CD4-positive, alpha-beta T cell treated with Interleukin-15 for 1 hour (primary cell): ENCODE measurements at places on chromosomes 7 and 10.

DNA sequence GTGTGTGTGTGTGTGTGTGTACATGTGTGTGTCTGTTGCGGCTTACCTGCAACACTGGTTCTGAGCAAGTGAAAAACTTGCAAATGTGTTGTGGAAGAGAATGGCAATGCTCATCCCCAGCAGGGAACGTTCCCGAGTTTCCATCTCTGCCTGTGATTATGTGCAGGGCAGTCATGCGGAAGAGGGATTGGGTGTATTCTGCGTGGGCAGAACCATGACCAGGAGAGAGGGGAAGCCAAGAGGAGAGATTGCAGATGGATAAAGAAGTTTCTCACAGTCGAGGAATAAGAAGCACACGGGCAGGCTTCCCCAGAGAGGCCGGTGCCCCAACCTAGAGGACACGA lies 99.9 kb downstream of the CTBP2 start:
- DNase-seq: no peak

DNA sequence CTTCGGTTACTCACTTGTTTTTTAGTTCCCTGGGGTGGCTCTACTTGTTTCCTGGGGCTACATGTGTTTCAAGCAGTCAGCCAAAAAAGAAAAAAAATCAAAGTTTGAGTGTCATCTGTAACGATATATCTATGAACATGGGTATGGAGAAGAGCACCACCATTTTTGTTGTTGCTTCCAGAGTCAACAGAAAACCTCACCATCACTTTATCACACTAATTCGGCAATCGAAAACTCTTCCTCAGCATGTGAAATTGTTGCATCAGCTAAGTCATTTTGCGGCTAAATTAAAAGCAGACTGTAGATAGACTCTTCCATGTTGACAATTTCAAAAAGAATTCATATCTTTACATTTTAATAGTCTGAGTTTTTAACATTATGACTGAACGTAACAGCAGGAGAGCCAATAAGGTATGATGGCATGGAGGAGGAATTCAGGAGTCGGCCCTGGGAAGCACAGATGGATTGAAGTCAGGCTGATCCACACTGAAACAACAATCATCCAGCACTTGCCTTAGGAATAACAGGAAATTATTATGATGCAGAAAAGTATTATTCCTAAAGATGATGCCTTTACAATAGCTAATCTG lies 455.7 kb upstream of the KLF6 start:
- DNase-seq: no peak

DNA sequence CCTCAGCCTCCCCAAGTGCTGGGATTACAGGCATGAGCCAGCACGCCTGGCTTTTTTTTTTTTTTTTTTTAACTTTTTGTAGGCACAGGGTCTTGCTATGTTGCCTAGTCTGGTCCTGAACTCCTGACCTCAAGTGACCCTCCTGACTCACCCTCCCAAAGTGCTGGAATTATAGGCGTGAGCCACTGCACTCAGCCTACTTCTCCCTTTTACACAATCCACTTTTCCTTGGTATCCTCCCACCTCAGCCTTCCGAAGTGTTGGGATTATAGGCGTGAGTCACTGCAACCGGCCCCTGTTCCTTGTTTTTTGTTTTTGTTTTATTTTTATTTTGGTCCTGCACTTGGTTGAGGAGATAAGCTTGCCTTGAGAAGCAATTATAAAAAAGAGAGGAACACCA lies 75.9 kb upstream of the KMT2C start:
- no peak for DNase-seq

DNA sequence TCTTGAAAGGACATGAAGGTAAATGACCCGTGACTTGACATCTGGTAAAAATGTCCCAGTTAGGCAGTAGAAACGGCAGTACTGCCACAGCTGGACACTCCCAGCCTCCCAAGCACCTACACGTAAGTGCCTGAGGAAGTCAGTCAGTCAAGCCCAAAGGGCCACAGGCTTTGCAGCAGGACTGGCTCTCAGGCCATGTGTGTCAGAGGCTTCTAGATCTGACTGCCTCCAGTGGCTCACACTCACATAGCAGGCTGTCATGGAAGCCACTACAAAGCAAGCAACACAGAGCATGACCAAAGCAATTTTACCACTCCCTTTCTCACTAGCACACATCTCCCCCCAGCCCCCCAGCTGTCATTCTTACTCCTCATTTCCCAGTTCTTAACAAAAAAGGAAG lies 17.8 kb upstream of the CCNJ start:
- peak; percentile 16 for DNase-seq

DNA sequence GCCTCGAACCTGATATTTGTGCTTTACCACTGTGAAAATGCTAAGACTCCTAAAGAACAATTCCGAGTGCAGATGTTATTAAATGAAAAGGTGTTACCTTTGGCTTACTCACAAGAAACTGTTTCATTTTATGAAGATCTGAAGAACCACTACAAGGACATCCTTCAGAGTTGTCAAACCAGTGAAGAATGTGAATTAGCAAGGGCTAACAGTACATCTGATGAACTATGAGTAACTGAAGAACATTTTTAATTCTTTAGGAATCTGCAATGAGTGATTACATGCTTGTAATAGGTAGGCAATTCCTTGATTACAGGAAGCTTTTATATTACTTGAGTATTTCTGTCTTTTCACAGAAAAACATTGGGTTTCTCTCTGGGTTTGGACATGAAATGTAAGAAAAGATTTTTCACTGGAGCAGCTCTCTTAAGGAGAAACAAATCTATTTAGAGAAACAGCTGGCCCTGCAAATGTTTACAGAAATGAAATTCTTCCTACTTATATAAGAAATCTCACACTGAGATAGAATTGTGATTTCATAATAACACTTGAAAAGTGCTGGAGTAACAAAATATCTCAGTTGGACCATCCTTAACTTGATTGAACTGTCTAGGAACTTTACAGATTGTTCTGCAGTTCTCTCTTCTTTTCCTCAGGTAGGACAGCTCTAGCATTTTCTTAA lies 47.7 kb downstream of the MINPP1 start:
- DNase-seq: no peak

DNA sequence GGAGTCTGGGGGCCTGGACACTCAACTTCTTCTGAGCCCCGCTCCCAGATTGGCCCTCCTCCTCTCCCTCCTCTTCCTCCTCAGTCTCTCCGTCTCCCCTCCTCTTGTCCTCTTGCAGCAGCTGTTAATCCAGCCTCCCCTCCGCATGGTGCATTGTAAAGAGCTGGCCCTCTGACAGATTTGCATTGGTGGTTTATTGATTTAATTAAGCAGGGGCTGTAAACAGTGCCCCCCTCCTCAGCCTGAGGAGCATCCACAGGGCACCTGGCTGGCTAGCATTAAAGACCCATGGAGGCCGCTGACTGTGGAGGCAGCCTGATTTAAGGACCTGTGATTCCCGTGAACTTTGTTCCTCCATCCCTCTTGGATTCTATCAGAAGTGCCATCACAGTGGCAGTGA lies 28.9 kb upstream of the PCBD1 start:
- no peak for DNase-seq

- no peak for DNase-seq
Observed at GRCh38 chr7:98559958-98560357, 57.1 kb upstream of the NPTX2 start.

GRCh38 chr10:113933894-113934532 lies 79.6 kb downstream of the NHLRC2 start:
- no peak for DNase-seq

DNA sequence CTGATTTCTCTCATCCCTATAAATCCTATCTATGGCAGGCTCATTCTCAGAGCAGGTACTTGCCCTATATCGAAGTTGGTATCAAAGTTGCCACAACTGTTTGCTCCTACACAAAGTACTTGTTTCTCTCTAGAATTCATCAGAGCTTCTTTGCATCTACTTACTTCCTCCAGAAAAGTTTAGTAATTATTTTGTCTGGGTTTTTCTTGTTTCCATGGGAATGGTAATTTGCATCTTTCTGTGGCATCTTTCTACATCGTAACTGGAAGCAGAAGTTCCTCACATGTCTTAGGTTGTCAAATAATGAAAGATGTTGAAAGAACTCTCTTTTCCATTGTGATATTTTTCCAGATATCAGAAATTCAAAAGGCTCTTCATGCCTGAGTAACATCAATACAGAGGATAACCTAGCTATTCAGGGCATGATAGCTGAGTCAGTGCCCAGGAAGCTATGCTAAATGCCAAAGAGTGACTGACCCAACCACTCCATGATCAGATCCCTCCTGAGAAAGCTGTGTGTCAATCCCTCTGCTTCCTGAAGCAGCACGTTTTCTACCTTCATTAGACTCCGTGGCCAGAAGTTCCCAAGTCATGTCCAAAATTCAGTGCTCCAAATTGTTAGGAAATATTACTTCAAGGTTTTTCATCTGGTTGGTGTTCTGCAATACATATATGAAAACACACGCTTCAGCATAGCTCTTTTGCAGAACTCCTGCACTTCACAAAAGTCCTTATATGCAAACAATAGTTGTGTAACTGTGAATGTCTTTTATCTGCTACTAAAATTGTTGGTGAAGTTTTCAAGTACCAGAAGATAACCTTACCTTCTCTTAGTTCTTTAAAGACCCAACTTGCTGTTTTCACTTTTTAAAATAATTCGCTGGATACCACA lies 216.5 kb downstream of the VTI1A start:
- DNase-seq: no peak
